ENCODE measurements at places on chromosomes 16 and 17.

GRCh38 chr16:54875443-54875842 lies 55.2 kb upstream of the IRX5 start:
- no peak for DNase-seq

DNA sequence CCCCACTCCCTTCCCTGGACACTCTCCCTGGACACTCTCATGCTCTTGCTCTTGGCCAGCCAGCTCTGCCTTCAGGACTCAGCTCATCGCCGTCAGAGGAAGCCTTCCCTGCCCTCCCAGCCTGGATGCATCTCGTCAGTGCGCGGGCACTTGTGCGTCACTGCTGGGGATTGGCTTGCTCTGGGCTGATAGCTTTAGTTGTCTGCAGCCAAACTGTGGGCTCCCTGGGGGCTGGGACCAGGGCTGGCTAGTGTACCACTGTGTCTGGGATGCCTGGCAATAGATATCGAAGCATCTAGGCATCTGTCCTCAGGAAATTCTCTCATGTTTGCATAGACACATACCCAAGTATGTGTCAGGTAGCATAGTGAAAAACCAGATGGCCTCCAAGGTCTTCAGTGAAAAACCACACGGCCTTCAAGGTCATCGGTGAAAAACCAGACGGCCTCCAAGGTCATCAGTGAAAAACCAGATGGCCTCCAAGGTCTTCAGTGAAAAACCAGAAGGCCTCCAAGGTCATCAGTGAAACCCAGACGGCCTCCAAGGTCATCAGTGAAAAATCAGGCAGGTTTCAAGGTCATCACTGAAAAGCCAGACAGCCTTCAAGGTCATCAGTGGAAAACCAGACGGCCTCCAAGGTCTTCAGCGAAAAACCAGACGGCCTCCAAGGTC lies 72.0 kb downstream of the CMIP start:
- no peak for DNase-seq

DNA sequence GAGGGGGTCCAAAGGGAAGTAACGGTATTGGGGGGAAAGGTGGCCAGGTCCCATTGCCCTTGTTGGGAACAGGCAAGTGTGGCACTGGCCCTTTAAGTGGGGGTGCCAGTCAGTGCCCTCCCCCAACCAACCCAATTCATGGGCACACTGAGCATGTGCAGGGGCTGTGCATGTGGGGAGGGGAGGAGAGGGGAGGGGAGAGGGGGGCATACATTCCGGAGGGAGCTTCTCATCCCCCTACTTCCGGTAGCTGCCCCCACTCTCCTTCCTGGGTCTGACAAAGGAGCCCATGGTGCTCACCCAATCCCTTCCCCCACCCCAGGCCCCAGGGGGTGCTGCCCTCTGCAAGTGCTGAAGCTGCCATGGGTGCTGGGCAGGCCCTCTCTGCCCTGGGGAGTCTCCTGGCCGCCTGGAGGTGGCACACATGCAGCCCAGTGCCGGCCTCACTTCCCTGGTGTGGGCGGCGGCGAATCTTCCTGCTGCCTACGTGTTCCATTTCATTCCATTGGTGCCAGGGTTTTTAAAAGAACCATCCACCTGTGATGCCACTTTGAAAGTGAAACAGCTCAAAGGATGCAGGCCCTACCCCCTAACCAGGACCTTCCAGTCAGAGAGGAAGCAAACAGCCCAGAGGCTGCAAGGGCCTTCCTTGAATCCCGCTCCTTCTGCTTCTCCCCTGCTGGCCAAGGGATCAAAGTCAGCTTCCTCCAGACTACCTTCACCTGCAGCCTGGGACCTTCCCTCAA lies 11.0 kb downstream of the HEXIM2 start:
- DNase-seq: peak; percentile 93

- no peak for DNase-seq
These were observed 25.8 kb upstream of the KSR1 start for GRCh38 chr17:27430383-27430840.

DNA sequence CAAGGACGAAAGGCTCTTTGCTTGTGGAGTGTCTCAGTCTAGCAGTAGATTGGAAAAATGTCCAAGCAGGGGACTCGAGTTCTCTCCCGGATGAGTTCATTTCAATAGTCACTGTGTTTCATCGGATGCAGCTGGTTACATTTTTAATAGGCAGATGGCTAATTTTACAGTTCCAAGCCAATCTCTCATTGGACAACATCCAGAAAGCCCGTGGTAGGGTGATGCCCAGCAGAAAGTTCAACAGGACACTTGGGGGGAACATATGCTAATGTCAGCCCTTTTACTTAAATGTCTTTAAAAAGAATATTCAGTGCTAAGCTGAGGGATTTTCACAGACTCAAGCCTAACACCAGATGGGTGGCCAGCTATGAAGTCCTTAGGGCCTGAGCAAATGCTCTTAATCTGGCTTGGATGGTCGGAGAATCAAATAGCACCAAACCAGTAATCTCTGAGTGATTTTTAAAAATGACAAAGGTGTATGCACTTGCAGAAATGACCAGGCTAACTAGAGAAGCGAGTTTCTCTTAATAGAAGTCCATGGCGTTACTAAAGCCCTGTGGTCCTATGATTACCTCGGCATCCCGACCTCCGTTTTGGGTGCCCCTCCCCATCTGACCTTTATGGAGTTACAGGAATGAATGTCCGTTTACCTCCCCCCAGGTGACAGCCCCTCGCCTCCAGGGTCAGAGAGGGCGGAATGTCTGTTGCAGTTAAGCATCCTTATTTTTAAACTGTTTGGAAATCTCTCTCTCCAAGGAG lies 289.2 kb upstream of the SALL1 start:
- peak; percentile 86 for DNase-seq

- DNase-seq: no peak
These were observed 14.5 kb downstream of the CD300LB start for GRCh38 chr17:74516561-74517328.

DNA sequence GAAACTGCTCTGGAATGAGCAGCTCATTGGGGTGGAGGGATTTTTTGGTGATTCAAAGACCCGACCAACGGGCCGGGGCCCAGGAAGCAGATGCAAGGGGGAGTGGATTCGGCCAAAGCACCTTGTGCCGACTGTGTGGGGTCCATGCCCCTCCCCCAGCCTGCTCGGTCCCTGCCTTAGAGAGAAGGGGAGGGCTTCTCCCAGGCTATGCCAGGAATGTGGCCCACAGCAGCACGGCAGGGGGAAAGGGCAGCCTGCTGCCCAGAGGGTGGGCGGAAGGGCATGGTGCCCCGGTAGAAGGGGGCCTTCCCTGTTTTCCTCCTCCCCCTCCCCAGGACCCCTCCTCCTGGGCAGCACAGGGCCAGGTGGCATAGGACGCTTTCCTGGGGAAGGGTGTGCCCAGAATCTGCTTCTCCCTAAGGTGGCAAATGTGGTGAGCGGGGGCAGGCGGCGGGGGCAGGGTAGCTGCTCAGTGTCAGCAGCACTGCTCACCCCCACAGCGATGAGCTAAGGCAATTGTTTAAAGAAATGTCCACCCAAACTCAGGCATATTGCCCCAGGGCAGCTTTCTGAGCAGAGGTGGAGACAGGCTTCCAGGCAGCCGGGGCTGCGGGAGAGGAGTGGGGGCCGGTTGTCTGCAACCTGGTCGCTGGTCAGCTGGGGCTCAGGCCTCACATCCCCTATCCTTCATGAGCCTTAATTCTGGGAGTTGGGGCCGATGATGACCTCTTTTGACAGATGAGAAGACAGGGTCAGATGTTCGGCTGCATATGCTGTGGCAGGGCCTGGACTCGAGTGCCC lies 33.9 kb upstream of the MLKL start:
- no peak for DNase-seq

DNA sequence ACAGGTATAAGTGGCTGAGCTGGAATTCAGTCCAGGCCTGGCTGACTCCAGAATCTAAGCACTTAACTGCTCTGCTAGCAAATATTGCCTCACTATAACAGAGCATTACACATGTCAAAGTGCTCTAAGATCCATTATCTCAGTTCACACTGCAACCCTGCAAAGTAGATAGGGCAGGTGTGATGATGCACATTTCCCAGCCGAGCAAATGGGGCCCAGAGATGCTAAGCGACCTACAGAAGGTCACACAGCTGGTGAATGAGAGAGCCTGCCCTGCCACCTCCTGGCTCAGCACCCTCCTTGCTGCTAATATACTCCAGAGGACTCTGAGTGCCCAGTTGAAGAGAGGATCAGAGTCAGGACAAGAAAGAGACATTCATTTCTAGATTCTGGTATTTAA lies 73.6 kb upstream of the CCL1 start:
- no peak for DNase-seq

- DNase-seq: no peak
These were observed 10.9 kb downstream of the KRT37 start for GRCh38 chr17:41413353-41413957.

DNA sequence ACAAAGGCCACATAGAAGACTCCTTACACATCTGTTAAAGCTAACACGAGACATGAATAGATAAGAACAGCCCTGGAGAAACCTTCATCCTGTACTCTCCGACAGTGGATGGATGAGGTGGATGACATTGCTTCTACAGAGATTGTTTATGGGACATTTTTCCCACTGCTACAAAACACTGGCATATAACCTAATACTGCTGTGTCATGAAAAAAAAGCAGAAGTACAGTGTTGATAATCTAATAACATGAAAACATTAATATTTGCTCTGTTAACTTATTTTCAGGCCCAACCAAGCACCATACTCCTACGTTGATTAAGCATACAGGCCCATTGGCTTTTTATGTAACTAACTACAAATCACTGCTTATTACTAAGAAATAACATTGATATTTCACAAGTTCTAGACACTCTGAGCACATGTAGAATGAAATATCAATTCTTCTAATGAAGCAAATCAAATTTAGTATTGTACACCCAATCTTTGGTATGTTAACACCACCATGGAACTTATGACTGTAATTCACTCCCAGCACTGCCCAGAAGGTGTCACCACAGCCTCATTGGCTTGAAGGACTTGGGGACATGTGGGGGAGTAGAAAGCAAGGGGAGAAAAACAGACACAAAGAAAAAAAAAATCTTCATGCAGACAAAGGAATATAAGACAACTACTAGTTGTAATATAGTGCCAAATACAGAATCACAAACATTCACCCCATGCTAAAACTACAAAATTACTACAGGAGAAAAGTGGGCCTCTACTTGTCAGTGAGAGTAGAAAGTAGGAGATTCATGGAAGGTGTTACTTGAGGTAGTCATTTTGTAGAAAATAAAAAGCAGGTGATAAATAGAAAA lies 330.0 kb upstream of the PMFBP1 start:
- peak; percentile 55 for DNase-seq

- DNase-seq: no peak
These were observed 151.2 kb downstream of the MSI2 start for GRCh38 chr17:57407287-57408070.

DNA sequence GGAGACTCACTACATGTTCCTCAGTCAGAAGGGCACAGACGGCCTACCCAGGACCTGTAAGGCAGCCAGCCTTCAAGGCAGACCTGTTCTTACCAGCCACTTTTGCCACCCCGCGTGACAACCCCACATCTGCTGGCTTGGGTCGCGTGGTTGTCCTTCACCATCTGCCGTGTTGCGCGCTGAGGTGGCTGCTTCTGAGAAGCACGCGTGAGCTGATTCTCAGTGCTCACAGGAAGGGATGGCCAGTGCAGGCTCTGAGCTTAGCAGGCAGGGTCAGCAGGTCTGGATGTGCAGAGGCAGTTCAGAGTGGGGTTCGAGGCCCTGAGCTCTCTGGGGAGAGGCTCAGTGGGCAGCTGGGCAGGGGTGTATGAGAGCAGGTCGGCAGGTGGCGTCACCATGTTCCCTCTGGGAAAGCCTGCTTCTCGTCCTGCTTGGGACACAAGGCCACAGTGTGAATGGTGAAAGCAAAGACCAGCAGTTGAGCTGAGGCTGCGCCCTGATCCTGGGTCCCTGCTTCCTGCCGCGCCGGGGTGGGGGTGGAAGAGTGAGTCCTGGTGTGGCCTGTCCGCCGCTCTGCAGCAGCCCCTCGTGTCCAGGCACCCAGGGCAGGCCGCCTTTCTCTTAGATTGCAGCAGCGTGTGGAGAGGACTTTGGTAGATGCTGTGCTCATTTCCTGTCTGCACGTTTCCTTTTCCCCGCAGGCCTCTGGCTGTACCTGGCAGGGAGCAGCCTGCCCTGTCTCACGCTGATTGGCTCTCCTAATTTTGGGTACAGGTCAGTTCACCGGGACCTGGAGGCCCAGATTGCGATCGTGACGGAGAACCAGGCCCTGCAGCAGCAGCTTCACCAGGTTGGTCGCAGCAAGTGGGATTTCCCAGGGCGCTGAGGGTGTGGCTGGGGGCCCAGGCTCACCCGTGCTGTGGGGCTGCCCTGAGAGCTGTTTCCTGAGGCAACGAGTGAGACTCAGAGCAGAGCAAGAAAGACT lies 36.0 kb downstream of the PGS1 start:
- no peak for DNase-seq

DNA sequence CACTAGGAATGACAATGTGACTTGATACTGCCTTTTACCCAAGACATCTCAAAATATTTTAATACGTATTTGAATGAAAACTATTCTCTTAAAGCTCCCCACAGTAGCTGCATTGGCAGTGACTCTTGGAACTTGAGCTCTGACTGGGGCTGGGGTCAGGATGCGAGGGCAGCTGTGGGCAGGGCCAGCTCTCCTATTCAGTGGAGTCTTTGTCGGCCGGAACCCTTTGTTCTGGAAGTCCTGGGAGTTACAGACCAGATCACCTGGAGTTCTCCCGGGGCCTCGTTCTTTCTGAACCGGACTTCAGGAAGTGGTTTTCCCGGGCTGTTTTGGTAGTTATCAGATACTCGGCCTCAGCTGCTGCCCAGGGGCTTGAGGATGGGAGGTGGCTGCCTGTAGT lies 84.9 kb downstream of the NPIPB11 start:
- no peak for DNase-seq

- no peak for DNase-seq
These were observed 10.9 kb downstream of the ACLY start for GRCh38 chr17:41907633-41908539.

- no peak for DNase-seq
These were observed 48.7 kb downstream of the DNAH17 start for GRCh38 chr17:78528541-78528940.

DNA sequence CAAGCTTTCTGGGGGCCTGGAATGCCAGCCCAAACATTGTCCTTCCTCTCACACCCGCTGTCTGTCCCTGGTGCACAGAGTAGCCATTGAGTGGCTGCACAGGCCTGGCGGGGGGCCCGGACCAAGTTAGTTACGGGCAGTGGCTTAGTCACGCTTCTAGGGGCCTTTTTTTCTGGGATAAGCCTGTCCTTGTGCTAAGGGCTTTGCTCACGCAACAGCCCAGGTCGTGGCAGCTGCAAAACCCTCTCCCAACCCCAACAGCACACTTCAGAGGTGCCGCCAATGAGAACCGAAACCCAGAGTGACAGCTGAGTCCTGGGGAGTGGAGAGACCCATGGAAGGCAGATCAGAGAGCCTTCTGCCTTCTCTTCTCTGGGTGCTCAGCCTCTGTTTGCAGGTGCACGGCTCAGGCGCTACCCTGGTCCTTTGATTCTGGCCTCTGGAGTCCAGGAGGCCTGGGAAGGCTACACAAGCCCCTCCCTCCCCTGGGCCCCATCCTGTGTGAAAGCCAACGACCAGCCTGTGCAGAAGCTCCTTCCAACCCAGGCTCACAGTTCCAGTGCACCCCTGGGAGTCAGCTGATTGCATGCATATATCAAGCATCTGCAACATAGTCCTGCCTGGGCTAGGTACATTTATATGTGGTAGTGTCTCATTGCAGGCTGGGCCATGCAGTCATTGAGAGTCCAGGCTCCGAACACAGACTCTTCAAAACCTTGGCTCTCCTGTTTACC lies 9.1 kb downstream of the WSCD1 start:
- peak; percentile 58 for DNase-seq

Data from putamen (tissue), 1 donor.